MV-4-11 (cell line): ENCODE measurements at places on chromosomes 7 and 10.

GRCh38 chr10:130191380-130191779 lies 55.2 kb downstream of the GLRX3 start:
- no peak for DNase-seq

DNA sequence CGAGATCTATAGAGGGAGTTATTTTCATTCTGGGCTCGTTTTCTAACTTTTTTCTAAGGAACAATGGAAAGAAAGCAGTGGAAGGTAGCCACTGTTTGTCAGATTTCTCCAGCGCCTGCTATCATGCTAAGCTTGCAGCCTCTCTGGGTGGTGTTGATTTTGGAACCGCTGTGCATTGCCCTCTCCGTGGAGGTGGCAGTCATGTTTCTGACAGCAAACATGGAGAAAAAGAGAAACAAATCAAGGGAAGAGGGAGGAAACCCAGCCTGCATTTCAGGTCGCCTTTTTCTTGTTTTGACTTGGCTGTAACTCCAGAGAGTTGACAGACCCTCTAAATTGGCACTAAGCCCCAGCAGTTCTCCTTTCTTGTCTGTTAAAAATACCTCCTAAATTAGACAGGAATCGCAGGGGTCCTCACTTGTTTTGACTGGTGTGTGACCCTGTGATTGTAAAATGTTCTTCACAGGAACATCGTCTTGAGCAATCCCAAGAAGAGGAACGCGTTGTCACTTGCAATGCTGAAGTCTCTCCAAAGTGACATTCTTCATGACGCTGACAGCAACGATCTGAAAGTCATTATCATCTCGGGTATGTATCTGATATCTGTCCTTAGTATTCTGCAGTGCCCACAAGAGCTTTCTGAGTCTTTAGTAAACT lies 4.8 kb downstream of the ECHDC3 start:
- peak; percentile 62 for DNase-seq

DNA sequence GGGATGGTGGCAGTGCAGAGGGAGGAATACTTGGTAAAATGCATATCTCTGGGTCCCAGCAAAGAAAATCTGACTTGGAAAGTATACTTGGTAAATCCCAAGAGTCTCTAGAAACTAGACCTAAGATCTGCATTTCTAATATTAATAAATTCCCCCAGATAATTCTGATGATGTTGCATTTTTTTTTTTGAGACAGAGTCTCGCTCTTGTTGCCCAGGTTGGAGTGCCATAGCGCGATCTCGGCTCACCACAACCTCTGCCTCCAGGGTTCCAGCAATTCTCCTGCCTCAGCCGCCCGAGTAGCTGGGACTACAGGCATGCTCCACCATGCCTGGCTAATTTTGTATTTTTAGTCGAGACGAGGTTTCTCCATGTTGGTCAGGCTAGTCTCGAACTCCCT lies 97.9 kb upstream of the ANK3 start:
- DNase-seq: no peak

GRCh38 chr10:121284936-121285335 lies 313.3 kb downstream of the FGFR2 start:
- no peak for DNase-seq

- DNase-seq: no peak
Observed at GRCh38 chr7:146378196-146378595, 261.6 kb downstream of the CNTNAP2 start.

DNA sequence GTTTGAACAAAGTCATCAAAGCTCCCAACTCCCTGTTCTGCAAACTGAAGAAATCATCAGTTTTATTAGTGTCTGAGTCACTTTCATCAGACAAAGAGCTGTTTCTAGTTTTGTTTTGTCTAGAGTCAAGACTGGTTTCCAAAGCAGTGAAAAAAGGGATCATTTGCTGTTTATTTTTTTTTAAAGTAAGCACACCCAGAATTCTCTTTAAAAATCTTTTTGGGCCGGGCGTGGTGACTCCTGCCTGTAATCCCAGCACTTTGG lies 972.0 kb upstream of the CELF2 start:
- DNase-seq: no peak

DNA sequence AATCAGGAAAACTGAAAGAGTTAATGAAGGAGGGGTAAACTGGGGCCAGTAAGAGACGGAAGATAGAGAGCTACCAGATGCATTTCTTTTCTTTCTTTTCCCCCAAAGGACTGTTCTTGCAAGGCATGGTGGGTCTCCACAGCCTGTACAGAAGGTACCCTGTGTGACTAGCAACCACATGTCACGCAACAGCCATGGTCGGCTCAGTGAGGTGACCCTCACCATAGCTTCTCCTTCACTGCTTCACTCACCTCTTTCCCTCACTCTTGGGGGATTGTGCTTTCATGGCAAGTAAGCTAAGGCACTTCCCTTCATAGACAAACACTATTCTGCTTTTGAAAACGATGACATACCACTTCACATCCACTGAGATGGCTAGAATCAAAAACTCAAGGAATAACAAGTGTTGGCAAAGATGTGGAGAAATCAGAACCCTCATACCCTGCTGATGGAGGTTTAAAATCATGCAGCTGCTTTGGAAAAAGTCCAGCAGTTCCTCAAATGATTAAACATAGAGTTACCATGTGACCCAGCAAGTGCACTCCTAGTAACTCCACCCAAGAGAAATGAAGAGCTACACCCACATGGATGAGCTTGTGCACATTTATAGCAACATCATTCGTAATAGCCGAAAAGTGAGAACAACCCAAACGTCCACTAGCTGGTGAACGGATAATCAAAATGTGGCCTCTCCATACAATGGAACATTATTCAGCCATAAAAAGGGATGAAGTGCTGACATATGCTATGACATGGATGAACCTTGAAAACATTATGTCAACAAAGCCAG lies 3.8 kb upstream of the INSIG1 start:
- DNase-seq: peak; percentile 76

GRCh38 chr7:118609207-118609606 lies 384.7 kb downstream of the ANKRD7 start:
- no peak for DNase-seq

DNA sequence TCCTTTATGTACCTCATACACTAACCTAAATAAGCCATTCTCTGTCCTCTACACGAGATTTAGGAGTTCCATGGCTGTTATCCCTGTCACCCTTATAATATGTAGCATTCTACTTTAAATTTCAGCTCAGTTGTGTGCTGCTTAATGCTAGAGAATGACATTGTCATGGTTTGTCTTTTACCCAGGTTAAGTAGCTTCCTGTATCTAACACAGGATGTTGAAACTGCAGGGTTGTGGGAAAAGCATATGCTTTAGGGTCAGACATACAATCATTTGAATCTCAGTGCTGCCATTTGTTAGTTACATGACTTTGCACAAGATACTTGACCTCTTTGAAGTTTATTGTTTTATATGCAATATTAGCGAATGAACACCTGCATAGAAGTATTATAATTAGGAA lies 235.1 kb upstream of the CACNA2D1 start:
- DNase-seq: no peak

GRCh38 chr7:95253986-95254385 lies 70.3 kb downstream of the PON1 start:
- no peak for DNase-seq

GRCh38 chr7:33677556-33677955 lies 227.8 kb upstream of the BMPER start:
- no peak for DNase-seq

DNA sequence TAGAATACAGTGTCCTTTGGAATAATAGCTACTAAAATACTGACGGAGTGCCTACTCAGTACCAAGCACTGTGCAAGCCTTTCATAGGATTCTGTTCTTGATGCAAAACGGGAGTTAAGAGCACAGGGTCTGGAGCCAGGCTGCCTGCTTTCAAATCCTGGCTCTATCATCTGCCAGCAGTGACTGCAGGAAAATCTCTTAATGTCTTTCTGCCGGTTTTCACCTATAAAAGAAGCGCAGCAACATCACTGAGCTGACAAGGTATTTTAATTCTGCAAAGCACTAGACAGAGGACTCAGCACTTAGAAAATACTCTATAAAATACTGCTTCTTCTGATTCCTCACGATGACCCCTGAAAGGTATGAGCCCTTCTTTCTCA lies 659 bp downstream of the FIGNL1 start:
- no peak for DNase-seq

- DNase-seq: no peak
Observed at GRCh38 chr10:34491678-34492077, 323.4 kb downstream of the PARD3 start.

GRCh38 chr7:96285579-96285978 lies 36.3 kb downstream of the SLC25A13 start:
- peak; percentile 42 for DNase-seq

- DNase-seq: peak; percentile 56
Observed at GRCh38 chr10:43689618-43689954, 40.9 kb upstream of the ZNF32 start.

GRCh38 chr7:139532636-139533155 lies 9.2 kb downstream of the CLEC2L start:
- no peak for DNase-seq

DNA sequence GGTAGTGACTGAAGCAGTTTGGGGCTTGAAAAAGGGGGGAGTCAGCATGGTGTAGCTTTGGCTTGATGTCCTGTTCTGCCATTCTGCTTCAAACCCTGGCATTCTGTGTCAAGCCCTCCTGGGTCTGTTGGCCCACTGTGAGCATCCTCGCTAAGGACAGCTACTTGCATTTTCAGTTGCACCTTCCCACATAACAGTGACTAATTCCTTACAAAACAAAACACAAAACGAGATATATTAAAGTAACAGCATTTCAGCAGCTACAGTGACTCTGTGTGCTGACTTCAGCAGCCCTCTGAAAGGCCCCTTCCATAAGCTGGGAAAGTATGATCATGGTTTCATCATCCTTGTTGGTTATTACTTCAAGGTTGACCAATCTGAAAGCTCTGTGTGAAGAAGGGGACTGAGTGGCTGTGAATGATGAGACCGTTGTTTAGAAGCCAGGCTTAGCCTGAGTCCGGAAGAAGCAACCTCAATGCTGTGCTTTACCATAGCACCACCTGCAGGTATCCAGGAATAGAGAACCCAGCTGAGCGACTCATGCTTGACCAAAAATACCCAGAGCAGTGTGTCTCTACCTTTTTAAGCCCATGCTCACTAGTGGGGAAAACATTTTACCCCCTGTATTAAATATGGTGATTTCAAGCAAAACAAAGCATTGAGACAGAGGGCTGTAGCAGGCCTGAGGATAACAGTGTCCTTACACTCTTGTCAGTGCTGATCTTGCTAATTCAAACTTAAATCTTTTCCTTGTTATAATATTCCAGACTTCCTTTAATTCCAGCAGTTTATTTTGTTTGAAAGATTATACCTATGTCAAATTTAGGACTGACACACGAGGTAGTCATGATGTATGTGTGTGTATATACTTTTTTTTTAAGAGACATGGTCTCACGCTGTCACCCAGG lies 42.6 kb upstream of the CC2D2B start:
- peak; percentile 94 for DNase-seq

- peak; percentile 38 for DNase-seq
Observed at GRCh38 chr7:80439894-80440821, 71.7 kb downstream of the GNAT3 start.

- DNase-seq: no peak
Observed at GRCh38 chr10:65142641-65143435, 1621.6 kb downstream of the REEP3 start.

- DNase-seq: no peak
Observed at GRCh38 chr10:101022967-101023705, 7.8 kb downstream of the PDZD7 start.

- DNase-seq: no peak
Observed at GRCh38 chr7:90856351-90857070, 260.4 kb downstream of the CDK14 start.

DNA sequence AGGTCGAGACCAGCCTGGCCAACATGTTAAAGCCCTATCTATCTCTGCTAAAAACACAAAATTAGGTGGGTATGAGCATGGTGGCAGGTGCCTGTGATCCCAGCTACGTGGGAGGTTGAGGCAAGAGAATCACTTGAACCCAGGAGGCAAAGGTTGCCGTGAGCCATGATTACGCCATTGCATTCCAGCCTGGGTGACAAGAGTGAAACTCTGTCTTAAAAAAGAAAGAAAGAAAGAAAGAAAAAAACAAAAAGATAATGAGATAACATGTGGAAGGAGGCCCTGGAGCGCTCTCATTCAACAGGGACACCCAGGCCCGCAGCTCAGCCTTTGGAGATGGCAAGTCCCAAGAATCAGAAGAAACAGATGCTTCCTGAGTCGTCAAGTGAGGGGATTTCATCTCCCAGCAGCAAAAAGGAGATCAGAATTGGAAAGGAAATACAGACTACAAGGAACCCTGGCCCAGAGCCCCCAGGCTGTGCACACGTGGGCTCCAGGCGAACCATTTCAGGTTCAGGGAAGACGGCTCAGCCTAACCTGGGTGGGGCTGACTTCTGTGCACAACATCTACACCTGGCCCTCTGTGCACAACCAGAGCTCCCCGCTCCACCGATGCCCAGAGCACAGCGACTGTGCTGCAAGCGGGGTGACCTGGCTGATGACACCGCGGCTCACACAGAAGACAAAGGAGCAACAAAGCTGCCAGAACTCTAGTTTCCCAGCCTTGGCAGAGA lies 33.3 kb downstream of the GNA12 start:
- DNase-seq: no peak

DNA sequence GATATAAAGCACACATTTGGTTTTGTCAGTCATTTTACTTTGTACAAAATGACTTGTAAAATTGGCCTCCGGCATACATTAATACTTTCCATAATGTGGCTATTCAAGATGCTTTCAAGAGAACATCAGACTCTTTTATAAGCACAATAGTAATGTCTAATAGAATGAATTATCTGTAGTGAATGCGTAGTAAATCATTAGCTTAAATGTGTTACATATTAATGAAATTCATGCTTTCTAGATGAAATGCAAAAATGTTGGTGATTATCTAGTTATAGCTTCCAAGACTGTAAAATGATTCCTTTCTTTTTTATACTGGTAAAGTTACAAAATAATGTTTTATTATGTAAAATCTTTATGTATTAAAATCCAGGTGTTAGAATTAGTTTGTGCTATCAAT lies 144.0 kb downstream of the BBS9 start:
- no peak for DNase-seq
